ENCODE measurements at places on chromosomes 4 and X.

GRCh38 chr4:56640621-56641493 lies 40.2 kb downstream of the HOPX start:
- DNase-seq, result no peak

GRCh38 chrX:133793626-133794025 lies 191.8 kb downstream of the GPC3 start:
- DNase-seq, result no peak

GRCh38 chr4:112973750-112974251 lies 75.7 kb upstream of the ANK2 start:
- no peak for DNase-seq

DNA sequence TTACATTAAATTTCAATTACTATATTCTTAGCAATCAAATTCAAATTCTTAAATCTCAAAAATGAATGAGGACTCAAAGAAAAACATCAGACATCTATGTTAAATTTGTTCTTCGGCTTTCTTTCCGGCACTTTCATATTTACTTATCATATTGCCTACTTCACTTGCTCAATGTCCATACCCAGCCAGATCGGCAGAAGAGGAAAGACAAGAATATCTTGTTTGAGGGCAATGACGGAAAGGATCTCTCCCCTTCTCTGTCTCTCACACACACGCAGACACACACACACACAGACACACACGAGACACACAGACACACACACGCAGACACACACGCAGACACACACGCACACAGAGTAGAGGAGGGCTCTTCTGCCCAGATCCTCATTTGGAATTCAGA lies 13.2 kb upstream of the IRF2 start:
- DNase-seq, result no peak

- DNase-seq, result no peak
These were observed 73.4 kb downstream of the MGST2 start for GRCh38 chr4:139738846-139739613.

GRCh38 chrX:16138108-16138427 lies 14.7 kb downstream of the GRPR start:
- no peak for DNase-seq

DNA sequence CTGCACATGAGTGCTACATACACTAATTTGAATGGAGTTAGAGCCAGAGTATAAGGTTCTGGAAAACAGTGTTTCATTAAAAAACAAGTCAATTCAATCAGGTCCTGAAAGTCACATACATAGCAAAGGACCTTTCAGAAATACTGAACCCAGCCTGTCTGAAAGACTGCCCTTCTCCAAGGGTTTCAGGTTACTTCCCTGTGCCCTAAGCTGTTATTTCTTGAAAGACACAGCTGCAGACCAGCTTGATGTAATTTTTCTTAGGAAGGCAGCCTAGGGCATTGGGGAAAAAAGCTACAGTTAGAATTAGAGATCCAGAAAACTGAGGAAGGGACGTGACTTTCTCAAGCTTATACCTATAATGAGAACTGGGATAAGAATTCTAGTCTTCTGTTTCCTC lies 155.9 kb upstream of the MAOA start:
- no peak for DNase-seq

DNA sequence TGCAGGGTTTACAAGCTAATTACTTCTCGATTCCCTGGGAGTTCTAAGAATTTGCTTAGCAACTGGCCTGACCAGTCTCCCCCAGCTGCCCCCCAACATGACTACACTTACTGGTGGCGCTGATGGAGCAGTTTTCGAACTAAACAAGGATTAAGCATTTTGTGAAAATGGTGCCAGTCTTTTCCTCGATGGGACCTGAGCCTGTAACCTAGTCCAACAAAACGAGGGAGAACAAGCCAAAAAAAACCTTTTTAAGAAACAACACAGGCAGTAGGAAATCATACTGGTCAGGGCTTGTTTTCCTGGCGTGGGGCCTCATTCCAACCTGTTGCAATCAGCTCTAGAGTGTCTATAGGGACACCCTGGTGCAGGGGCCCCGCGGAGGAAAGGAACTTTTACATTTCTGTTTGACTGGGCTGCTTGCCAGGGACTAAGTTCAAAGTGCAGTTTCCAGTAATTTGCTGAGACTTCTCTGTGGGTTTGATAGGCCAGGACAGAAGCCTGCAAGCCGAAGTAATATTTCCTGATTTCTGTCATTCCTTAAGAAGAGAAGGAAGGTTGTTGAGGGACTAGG lies 158.7 kb downstream of the SPRY1 start:
- DNase-seq, result peak; percentile 96

- DNase-seq, result no peak
These were observed 2.5 kb upstream of the RS1 start for GRCh38 chrX:18674417-18674787.

DNA sequence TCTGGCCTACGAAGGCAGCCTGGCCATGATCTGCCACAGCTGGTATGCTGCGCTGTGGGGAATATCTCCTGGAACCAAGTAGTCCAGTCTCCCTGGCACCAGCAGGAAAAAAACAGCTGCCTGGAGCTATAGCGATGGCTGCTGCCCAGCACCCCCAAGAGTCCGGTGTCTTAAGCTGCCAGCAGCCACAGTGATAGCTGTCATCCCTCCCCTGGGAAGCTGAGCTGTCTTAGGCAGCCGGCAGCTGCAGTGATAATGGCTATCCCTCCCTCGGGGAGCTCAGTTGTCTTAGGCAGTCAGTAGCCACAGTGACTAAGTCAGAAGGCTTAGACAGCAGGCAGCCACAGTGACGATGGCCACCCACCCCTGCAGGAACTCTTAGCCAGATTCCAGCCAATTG lies 205.1 kb downstream of the STPG2 start:
- no peak for DNase-seq

DNA sequence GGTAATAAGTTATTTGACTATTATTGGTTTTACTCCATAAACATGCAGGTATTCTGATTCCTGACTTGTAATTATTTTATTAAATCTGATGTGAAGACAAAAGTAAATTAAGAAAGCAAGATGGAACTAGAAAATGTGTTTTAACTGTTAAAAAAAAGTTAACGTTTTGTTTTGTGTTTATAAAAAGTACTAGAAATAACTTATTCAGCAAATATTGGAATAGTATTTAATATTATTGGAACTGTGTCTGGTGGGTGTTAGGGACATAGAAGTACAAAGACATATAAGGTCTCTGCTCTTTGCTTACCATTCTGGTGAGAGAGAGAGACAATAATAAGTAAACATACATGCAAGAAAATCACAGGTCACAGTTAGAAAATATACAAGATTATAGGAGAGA lies 15.7 kb downstream of the TIFA start:
- no peak for DNase-seq

GRCh38 chr4:75919920-75920319 lies 17.7 kb upstream of the PPEF2 start:
- no peak for DNase-seq

DNA sequence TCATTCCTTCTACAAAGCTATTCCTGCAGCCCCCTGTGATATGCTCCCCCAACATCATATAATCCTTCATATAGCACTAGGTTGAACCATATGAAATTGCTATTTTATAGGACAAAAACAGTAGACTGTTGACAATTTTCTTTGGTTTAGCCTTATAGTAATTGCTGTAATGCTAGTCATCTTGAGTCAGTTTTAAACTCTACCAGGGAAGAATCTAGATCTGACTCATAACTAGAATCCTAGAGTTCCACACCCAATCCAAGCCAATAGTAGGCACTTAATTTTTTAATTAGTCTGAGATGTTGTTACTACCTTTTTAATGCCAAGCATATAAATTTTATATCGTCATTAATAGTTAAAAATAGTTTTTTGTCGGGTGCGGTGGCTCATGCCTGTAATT lies 136.8 kb downstream of the CHRNA9 start:
- DNase-seq, result no peak

- DNase-seq, result no peak
These were observed 117.9 kb upstream of the HPGD start for GRCh38 chr4:174640146-174640545.

GRCh38 chrX:79138658-79139241 lies 5.7 kb upstream of the GPR174 start:
- no peak for DNase-seq

DNA sequence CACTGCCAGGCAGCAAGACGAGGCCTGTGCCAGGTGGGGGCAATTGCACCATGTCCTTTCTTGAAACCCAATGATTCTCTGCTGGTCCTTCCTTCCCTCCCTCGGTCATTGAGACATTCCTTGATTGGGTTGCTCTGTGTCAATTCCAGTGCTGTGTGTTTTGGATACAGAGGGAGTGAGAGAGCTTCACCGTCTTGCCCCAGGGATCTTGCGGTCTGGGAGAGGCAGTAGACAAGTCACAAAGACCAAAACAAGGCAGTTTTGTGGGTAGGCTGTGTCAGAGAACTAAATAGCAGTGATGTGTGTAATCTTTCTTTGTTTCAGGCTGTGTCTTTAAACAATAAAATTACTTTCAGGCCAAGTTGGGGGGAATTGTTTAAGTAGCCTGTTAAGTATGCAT lies 38.8 kb upstream of the TADA2B start:
- DNase-seq, result no peak

DNA sequence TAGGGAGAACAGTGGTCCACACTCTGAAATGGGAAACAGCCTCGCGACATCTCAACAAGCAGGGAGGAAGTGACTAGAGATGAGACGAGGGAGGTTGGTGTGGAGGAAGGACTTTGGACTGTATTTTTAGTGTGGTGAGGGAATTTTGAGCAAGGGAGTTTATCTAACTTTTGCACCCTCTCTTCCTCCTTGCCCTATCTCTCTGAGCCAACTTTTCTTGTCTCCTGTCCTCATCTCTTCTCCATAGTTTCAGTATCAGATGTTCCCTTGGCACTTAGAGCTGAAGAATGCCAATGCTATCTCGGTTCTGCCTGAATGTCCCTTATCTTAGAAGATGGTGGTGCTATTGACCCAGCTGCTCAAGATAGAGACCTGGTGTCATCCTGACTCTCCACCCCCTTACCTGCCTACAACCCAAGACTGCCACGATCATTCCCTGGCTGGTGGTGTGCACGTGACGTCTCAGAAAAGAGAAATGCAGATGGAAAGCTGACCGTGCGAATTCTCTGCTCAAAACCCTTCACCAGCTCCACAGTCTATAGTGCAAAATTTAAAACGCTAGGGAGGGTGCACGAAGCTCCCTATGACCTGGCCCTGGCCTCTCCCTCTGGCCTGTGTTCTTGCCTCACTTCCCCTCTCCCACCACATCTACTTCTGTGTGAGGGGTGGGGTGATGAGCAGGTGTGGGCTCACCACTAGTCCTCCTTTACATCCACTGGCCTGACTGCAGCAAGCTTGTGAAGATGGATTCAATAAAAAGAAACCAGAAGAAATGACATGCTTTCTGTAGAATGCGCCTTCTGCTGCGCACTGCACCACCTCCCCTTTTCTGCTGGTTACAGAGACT lies 20.9 kb downstream of the MPP1 start:
- DNase-seq, result no peak

DNA sequence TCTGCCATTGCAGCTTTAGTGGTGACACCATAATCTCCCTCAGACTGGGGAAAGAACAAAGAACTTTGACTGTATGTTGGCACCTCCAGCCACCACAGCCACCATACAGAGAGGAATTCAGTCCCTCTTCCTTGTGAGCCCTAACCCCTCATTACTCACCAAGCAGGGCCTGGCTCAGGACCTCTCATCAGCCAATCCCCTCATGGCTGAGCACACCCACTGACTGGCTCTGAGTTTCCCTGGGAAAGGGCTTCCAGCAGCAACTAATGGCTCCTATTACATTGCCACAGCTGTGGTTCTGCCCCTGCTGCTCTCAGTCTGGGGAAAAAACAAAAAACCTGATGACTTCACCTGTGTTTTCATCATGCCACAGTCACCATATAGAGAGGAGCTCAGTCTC lies 1482.6 kb downstream of the FAM133A start:
- no peak for DNase-seq

DNA sequence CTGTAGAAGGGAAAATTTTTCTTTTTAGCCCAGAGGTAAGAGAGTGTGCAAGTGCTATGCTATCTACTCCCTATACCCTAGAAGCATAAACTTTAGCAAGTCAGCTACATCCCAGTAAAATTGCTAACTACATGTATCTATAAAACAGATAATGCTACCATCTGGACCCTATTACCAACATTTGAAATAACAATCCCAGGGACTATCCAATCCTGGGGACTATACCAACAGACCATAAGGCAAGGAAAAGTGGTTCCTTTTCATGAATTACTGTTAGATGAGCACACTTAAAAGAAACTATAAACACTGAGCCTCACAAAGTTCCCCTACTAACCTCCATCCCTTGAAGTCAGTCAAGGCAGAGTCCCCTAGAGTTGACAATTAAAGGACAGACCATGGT lies 213.6 kb upstream of the VEGFC start:
- DNase-seq, result no peak

DNA sequence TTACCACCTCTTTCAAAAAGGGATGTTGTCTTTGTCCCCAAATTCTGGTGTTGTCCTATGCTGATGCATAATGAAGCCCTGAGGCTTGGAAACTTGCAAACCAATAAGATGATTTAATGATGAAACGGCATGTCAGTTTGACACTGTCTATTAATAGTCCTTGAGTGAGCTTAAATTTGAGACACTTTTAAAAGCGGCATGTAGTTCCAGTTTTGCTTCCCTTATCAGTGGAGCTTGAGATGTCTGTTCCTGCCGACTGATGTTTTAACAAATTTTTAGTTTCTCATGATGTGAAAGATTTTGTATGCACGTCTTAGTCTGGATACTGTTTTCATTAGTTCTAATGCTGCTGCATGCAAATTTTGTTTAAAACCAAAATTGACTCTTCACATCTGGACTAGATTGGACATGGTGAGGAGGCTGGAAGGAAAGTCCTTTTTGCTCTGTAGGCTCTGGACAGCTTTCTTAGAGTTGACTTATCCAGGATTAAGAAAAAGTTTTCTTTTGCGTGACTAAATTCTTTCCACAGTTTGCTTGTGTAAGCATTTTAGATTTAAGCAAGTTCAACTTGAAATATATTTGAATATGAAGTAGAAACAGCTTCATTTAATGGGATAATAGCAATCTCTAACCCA lies 11.7 kb downstream of the C1GALT1C1 start:
- no peak for DNase-seq

- no peak for DNase-seq
These were observed 141.4 kb downstream of the TLL1 start for GRCh38 chr4:166014411-166014810.

GRCh38 chr4:6722891-6723290 lies 6.9 kb downstream of the BLOC1S4 start:
- DNase-seq, result no peak

DNA sequence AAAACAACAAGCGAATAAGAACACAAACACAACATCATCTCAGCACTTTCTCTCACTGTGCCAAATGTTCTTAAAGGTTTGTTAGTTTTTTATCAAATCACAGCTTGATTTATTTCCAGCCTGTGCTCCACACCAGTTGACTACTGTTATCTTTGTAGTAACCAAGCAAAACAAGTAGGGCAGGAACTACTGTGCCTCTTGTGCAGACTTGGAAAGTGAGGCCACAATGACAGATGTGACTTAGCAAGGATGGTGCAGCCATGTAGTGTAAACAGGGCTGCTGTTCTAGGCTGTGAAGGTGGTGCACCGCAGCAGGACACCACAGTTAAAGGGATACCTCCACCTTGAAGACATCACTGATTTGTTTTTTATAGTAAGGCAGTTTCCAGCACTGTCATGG lies 170.0 kb downstream of the IL1RAPL1 start:
- DNase-seq, result no peak
